ENCODE measurements at places on chromosomes 1 and 21.

DNA sequence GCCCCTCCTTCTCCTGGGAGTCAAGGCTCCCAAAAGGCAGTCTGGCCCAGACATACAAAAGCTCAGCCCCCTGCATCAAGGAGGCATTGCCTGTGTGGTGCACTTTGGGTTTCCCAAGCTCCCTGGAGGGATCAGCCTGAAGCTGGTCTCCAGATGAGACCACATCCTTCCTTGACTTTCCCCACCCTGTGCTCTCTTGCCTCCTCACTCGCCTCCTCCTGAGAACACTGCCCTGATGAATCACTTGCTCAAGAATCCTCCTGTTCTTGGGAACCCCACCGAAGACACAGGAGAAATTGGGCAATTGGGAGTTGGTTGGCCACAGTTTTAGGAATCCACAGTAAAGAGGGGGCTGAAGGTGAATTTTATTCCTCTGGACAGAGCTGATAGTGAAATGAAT lies 34.8 kb upstream of the LYST start:
- no peak for DNase-seq

- peak; percentile 24 for DNase-seq
These were observed 74.6 kb downstream of the SLC25A24 start for GRCh38 chr1:108125312-108126138.

GRCh38 chr21:26495283-26495849 lies 77.7 kb downstream of the CYYR1 start:
- no peak for DNase-seq

DNA sequence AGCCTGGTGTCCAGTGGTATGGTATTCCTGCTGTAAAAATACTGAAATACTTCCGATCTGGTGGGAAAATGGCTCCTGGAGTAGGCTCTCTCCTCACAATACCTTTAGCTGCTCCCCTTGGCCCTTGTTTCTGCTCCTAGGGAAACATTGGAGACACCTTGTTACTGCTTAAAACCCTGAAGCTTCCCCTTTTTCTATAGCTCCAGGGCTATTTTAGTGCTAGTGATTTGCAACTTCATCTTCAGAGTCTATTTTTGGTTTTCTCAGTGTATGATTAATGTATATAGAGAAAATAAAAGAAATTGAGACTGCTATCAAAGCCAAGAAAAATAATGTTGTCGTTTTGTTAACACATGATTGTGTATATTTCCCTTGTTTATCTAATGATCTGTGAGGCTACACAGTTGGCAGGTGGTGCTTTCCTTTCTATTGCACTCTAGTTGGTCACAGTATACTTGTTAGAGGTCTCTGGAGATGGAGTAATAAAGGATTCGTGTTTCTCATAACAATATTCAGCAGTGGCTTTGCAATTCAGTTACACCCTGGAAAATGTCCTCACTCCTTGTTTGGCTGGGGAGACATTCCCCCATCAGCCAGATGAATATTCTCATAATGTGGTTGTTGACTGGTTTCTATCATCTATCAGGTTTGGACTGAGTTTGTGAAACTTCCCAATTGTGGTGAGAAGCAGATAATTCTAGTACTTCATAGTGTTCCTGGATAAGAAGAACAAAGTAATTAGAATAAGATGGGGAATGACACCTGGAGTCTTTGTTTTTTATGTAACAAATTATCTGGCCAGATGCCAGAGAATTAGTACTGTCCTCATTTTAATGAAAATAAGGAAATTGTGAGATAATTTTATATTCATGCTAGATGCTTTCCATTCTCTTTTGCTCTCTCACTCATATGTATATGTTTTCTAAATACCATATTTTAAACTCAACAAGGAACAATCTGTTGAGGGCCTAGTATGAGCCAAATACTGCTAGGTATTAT lies 44.8 kb upstream of the CACYBP start:
- no peak for DNase-seq

- DNase-seq, result no peak
These were observed 813 bp upstream of the SFT2D2 start for GRCh38 chr1:168224991-168225390.

- no peak for DNase-seq
These were observed 21.8 kb downstream of the PPT1 start for GRCh38 chr1:40075266-40075665.

GRCh38 chr1:113874012-113874879 lies 2.7 kb upstream of the PTPN22 start:
- DNase-seq, result no peak

DNA sequence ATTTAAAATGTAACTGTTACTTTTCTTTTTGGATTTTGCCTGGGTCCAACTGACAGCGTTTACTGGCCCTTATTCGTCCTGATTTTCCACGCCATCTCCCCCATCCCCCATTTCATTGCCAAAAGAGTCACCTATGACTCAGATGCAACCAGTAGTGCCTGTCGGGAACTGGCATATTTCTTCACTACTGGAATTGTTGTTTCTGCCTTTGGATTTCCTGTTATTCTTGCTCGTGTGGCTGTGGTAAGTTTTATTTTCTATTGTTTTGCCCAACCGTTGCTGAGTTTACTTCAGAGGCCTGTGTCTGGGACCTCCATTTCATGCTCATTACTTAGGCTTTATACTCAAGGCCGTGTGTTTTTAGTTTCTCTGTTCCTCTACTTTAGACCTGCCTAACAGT lies 9.3 kb downstream of the LEPR start:
- DNase-seq, result no peak

DNA sequence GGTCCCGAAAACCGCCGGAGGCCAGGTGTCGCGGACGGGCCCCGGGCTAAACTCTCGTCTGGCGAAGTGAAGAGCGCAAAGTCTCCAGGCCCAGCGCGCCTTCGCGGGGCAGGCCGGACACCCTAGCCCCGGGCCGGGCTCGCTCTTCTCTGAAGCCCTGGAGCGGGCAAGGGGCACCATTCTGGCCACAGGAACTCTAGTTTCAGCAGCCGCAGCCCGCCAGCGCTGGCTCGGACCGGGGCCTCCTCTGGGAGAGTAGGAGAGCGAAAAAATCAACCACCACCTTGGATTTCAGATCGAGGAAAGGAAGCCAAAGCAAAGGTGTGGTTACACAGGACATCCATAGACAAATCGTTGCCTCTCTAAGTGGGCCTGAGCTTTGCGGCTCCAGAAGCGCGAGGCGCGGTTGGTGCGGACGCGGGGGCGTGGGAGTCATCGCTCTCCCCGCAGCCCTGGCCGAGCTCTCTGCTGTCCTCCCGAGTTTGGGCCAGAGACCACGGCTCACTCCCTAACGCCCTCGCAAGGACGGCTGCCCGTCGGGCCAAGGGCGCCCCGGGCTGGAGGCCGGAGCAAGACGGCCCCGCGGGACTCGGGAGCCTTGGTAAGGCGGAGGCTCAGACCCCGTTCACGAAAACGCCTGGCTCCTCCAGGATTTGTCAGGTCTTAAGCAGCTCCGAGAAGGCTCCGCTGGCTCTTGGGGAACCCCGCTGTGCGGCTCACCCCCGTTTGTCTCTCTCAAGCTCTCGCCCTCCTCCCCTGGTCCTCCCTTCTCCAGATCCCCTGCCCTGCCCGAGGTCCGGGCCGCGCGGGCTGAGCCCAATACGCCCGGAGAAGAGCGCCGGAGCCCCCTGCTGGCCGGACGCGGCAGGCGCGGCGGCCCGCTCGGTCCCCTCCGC lies 132.9 kb upstream of the DPYD start:
- DNase-seq, result peak; percentile 25

GRCh38 chr1:8201331-8201861 lies 116.5 kb upstream of the SLC45A1 start:
- DNase-seq, result no peak

GRCh38 chr21:14699433-14700407 lies 153.6 kb upstream of the SAMSN1 start:
- DNase-seq, result no peak

DNA sequence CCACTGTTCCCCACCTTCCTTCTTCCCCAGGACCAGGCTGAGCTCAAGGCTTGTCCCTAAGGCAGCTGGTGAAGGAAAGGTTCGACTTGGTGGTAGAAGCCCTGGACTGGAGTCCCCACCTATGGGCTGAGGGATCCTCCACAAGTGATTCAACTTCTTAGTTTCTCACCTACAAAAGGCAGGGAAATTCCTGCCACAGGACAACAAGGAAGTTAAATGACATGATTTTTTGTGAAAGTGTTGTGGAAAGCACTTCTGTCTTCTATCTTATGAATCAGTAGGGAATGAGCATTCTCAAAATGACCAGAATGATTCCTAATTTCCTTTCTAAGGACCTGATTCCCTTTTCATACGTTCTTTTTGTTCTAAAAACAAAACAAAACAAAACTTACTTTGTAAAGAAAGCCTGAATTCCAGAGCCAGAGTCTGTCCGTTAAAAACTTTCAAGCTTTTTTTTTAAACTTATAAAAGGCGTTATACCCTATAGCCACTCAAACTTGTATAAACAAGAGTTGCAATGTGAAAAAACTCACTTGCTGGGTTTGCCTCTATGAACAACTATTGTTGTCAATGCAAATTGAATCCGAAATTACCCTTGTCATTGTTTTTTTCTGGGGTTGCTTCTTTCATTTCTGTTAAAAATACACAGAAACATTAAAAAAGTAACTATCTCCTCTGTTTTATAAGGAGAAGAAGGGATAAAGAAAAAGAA lies 12.2 kb downstream of the KCNJ15 start:
- DNase-seq, result no peak

- no peak for DNase-seq
These were observed 42.4 kb downstream of the PLPPR4 start for GRCh38 chr1:99306644-99307043.

DNA sequence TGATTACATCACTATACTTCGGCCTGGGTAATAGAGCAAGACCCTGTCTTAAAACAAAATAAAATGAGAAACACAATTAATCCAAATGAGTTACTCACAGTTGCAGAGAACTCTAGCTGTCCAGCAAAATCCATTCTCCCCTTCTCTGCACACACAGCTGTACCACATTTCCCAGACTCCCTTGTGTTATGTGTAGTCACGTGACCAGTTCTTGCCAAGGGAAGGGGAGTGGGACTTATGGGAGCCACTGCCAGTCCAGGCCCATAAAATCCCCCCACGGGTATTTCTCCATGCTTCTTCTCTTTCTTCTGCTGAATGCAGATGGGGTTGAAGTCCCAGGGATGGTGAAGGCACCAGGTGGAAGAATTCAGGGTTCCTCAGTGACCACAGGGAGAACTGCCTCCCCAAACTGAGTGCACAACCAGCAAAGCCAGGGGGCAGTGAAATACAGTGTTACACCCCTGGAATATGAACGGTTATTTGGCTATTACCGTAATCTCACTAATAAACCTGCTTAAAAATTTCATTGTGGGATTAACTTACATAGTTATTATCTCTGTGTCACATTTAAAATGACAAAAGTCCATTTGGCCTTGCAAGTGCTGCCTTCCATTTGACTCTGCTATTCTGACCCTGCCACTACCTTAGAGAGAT lies 85.6 kb upstream of the FMN2 start:
- no peak for DNase-seq

DNA sequence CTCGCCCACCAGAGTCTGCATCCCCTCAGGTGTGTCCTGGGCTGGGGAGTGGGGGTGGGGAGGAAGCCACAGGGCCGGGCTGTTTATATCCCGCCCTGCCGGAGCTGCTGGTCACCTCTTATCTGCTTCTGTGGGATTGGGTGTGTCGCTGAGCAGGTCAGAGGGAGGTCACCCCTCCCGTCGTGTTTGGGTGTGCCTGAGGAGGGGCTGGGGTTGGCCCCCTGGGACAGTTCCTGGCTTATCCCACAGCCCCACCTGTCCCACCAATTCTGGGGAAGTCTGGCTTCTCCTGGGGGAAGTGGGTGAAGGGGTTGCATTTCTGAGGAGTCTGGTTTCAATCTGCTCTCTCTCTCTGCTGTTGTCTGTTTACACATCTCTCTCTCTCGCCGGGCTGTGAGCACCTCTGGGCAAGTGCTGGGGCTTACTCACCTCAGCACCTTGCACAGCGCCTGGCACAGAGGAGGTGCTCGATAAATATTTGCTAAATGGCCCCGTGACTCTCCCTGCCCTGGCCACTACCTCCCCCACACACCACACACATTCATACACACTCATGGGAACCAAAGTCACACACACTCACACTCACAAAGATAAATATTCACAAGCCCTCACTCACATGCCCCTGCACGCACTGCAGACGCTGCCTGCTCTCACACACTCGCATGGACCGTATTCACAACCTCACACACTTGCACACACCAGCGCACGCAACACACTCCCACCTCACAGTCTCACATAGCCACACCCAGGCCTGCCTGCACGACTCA lies 8.3 kb downstream of the ELF3 start:
- no peak for DNase-seq

DNA sequence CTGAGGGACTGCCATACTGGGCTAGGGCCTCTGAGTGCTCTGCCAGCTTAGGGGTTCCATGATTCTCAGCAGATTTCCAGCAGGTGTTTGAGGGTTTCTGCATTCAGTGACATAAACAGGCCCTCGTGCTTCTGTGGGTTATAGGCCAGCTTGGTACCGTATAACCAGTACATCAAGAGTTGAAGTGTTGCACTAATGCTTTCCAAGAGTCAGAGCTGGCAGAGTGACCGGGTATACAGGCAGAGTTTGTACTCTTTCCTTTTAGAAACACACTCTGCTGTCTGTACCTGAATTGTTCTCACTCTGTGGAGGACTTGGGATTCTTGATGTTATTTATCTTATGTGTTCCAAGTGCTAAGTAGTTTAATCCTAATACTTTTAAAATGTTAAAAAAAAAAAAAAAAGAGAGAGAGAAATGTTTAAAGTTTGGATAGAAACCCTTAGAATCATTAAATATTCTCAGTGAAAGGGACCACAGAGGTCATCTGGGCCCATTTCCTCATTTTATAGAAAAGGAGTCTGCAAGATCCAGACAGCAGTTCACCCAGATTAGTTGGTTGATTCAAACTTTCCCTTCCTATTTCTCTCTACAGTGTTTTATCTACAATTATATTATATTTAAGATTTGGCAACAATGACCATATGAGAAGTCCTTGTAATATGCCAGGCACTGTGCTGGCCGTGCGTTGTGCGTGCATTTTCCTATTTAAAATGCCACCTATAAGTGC lies 325.8 kb downstream of the KIF26B start:
- no peak for DNase-seq

- DNase-seq, result no peak
These were observed 103.7 kb downstream of the CCDC185 start for GRCh38 chr1:223496883-223497282.

DNA sequence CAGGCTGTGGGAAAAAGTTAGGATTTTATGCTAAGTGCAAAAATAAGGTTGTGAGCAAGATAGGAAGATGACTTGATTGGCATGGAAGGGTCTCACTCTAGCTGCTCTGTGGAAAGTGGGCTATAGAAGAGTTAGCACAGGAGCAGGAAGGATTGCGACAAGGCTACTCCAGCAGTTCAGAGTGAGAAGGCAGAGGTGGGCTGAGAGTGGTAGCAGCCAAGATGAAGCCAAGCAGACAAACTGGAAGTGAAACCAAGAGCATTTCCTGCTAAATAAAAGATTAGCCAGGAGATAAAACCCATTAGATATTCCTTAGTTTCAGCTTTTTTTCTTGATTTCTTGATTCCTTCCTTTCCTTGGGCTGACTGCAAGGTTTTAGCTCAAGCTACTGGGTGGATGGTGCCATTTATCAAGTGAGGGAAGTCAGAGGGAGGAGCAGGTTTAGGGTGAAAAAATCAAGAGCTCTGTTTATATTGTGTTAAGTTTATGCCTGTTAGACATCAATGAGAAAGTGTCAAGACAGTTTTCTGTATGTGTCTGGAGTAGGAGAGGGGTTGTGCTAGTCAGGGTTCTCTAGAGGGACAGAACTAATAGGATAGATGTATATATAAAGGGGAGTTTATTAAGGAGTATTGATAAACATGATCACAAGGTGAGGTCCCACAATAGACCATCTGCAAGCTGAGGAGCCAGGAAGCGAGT lies 33.1 kb upstream of the ZNF644 start:
- DNase-seq, result no peak

GRCh38 chr1:6587261-6588005 lies 7.6 kb downstream of the ZBTB48 start:
- DNase-seq, result no peak
